Progenitor cell of endocrine pancreas (in vitro differentiated cells): ENCODE measurements at places on chromosomes 2 and 18. TPM values are rescaled to one million over a fixed set of nuclear protein-coding genes. Genes with fewer than 3 reads are reported as not detected.

DNA sequence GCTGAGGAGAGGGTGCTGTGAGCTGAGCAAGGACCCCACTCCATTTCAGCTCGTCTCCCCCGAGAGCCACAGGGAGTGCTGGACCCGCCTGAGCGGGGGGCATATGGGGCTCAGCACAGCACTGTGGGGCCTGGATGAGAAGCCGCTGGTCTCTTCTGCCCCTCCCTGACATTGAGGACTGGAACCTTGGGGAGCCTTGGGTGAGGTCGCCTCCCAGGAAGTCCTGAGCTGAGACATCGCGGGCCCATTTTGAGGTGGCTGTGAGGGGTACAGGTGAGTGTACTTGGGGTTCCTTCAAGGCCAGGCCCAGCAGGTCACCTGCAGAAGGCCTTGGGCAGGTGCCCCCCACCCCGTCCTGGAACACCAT lies 3.1 kb upstream of the AQP12A start:
- H3K36me3 ChIP-seq: no peaks in the 10 kb centered on the region
- no peak overlapping the region for H3K4me3 ChIP-seq
- H3K27ac ChIP-seq: no peak overlapping the region
- no peaks in the 10 kb centered on the region for H3K27me3 ChIP-seq

DNA sequence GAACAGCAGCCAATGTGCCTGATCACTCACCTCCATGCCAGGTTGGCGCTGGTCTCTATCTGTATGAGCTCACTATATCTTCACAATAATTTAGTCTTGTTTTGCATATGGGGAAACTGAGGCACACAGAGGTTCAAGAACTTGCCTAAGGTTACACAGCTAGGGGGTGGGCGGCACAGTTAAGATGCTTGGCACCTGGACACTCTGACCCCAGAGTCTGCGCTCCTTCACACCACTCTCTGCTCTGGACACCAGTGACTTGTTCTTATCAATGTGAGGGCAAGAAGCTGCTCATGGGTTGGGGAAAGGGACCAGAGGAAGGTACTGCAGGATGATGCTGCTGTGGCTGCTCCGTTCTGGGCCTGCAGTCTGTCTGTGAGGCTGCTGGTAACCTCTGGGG lies 27.1 kb downstream of the FBLN7 start:
- H3K4me3 ChIP-seq: no peak overlapping the region
- DNase-seq: no peak
- no peaks in the 10 kb centered on the region for H3K27me3 ChIP-seq
- peaks cover 5% of the 10 kb centered on the region for H3K4me1 ChIP-seq
- H3K27ac ChIP-seq: no peak overlapping the region

DNA sequence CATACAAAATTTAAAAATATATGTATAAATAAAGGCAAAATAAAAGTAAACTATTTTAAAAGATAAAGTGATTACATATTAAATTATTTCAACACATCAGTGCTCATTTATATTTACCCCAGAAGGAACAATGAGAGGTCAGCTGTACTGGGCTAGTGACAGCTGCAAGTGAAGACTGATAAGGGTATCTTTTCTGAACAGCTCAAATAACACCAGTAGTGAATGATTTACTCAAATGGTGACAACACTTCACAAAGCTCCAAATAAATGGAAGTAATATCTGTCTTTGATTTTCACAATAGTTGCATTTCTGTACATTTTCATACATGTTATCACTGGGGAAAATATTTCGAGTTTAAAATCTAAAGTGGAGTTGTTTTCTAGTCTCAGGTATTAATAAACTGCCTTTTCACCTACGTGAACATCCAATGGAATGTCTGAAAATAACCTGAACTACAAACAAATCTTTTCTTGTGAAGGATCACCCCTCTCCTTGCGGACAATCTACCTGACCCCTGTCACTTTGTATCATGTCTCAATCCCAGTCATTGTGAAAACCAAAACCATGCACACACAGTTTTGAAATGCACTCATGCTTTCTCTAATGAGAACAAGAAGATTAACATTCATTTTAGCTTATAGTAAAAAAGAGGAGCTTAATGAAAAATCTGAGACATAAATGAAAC lies 1928.8 kb upstream of the CELF4 start:
- H3K4me3 ChIP-seq: peak overlapping the region; percentile 55
- H3K27me3 ChIP-seq: no peaks in the 10 kb centered on the region
- H3K27ac ChIP-seq: peak overlapping the region; percentile 87
- DNase-seq: no peak

ZRANB3 gene
- total RNA-seq: 16.8 and 18.6 TPM in 2 replicates

PPP1R7 gene
- 46.5 and 49.9 TPM in 2 replicates for total RNA-seq

MROH2A gene
- not detected in 2 replicates for total RNA-seq
